ENCODE measurements at places on chromosomes 11 and 22.

- DNase-seq, result no peak
Measured at GRCh38 chr11:83069441-83070043, 2.2 kb downstream of the RAB30 start.

DNA sequence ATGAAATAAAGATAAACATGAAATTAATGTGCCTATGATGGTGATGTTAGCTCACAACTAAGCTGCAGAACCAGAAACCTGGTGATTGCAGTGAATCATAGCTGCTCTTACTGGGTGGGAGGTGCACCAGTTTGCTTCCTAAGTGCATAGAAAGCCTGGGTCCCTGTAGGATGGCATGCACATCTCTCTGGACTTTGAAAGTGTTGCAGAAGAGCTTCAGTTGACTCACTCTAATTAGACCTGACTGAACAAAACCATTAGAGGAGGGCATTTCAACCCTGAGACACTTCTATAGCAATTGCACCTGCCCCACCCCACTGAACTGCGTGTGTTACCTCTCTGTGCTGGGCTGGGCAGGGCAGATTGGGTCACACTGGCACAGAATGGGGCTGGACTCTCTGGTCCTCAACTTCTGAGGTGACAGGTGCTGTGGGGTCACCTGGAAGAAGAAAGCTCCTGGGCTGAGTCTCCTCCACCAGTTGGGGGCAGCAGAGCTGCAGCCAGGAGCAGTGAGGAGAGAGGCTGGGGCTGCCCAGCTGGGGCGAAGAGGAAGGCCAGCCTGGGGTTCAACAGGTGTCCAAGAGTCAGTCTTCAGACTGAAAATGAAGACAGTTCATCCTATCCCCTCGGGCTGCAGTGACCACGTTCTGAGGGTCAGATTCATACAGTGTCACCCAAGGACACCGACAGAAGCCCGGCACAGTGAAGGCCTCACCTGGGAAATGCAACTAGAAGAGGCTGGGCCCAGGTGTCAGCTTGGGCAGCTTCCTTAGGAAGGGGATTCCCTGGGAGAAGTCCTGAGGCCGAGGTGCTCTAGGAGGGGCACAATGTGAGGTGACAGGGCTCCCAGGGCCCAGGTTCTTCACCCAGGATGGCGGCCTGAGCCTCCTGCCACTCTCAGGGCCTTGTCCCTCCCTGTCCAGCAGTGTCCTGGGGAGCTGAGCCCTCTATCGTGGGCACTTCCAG, 58.1 kb downstream of the GGTLC2 start:
- DNase-seq, result no peak

DNA sequence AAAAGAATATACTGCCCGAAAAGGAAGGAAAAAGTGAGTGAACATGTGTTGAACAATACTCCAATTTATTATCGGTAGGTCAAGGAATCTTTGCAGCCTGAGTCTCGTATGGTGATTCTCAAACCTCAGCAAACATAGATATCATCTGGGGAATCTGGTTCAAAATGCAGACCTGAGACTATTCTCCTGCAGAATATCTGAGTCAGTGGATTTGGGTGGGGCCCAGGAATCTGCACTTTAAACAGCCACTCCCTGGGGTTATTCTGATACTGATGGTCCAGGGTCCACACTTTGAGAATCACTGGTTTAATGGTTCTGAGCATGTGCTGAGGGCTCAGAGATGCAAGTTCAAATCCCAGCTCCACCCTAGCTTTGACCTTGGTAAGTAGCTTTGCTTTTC, 53.6 kb upstream of the GRK3 start:
- DNase-seq, result no peak

GRCh38 chr11:44823868-44824267, 97.1 kb downstream of the TSPAN18 start:
- no peak for DNase-seq

GRCh38 chr22:28435140-28435768, 244.4 kb downstream of the TTC28 start:
- no peak for DNase-seq

DNA sequence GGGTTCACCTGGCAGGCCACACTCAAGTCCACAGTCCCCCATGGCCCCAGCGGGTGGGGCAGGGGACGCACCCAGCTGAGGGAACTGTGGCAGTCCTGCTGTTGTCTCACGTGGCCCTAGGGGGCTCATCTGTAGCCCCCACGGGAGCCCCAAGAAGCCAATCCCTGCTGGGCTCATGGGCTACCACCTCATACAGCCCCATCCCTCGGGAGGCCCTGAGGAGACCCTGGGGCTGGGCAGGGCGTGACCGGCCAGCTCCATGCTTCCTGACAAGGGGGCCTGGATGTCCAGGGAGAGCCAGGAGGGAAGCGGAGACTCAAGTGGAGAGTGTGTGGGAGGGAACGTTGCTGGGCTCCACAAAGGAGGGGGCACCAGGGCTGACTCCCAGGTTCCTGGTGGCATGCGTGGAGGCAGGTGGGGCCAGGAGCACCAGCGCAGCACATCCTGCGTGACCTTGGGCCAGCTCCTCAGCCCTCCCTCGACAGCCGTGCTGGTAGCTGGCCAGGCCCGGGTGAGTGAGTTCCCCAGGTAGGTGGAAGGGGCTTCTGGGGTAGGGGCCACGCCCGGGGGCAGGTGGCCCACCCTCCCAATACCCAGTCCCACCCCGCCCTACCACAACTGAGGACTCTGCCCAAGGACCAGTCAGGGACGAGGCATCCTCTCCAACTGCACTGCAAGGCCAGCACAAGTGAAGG, 7.9 kb downstream of the RTN4R start:
- DNase-seq, result no peak

DNA sequence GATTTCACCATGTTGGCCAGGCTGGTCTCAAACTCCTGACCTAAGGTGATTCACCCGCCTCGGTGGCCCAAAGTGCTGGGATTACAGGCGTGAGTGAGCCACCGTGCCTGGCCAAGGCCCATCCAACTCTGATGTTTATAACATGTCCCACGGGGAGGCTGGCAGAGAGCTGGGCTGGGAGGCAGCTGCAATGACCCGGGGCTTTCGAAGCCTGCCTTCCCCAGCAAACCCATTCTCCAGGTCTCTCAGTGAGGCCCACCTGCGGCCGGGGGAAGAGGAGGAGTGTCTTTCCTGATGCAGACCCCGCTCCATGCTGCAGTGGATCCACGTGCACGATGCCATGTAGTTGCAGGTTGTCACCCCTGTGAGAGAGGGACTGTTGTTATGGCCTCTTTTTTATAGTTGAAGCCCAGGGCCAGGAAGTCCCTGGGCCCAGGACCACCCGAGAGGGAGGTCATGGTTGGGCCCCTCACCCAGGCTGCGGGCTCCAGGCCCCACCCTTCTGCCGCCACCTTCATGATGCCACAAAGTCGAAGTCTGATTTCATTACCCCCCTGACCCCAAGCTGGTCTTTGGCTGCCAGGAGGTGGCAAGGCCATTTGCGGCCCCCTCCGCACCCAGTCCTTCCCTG, 38.3 kb downstream of the KCNJ4 start:
- DNase-seq, result no peak

- no peak for DNase-seq
Measured at GRCh38 chr11:75029836-75030631, 41.3 kb downstream of the NEU3 start.

DNA sequence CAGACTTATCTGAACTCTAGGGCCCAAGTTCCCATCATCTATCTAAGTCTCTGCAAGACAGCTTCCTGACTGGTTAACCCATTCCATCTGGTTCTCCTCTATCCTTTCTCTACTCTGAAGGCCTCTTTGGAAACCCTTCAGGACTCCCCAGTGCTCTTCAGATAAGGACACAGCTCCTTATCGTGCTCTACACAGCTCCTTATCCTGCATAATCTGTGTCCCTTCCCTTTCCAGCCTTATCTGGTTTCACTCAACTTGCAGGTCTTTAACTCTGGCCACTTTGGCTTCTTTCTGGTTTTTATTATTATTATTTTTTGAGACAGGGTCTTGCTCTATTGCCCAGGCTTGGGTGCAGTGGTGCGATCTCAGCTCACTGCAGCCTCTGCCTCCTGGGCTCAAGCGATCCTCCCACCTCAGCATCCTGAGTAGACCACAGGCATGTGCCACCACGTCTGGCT, 10.6 kb downstream of the ENDOD1 start:
- DNase-seq, result no peak

- no peak for DNase-seq
Measured at GRCh38 chr11:44805596-44805995, 78.8 kb downstream of the TSPAN18 start.

GRCh38 chr11:103202048-103202651, 92.9 kb downstream of the DYNC2H1 start:
- no peak for DNase-seq

DNA sequence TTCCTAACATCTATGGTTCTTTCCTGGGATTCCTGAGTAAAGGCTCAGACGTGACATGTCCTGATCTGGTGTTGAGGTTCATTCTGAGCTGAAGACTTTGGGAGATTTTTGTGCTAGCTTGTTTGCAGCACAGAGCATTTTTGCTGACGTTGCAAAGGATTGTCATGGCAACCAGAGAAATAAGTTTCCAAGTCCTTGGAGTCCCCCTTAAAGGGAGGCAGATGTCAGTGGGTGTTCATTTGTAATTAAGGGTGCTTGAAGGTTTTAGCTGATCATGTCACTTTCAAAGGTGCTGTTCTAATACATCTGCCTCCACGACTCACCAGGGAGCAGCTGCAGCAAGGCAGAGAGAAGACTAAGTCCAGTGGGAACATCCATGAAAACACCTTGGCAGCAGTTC, 5.4 kb upstream of the SYN3 start:
- DNase-seq, result no peak

- DNase-seq, result peak; percentile 23
Measured at GRCh38 chr22:47337161-47337621, 574.7 kb downstream of the TBC1D22A start.

DNA sequence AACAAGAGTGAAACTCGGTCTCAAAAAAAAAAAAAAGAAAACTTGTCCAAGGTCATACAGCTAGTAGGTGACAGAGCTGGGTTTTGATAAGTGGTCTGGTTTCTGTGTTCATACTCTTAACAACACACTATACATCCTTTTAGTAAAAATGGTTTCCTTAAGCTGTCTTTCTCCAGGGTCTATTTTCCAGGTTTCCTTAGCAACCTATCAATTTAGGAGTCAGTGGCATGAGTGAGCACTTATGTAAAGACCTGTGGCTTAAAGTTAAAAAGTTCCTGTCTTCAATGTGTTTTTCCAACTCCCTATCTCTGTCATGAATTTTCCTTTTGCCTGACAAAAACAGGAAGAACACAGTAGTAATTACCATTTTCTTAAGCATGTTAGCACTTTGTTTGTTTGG, 480.5 kb downstream of the TMEM135 start:
- DNase-seq, result no peak

DNA sequence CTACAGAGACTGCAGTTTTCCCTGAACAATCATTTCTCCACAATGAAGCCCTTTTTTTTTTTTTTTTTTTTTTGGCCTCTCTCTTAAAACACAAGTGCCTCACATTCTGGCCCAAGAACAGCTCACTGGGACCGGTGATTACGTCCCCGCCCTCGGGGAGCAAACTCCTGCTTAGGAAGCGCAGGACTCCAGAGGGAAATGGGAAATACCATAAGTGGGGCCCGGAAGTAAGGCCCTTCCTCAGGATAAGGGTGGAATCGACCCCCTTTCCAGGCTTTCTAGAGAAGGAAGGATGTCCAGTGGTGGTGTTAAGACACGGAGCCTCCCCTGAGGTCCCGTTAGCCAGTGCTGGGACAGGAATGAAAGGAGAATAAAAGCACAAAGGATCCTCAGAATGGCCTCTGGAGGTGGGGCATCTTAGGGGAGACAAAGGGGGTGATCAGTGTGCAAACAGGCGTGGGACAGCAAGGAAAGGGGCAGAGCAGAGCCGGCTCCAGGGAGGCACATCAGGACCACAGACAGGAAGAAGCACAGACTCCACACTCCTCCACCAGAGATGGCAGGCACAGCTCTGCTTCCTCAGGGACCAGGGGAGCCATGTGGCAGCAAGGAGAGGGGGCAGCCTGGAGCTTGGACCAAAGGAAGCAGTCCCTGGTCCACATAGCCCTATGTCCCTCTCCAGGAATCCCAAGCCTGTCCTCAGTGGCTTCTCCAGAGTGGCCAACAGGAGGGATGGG, 61.3 kb downstream of the CHST1 start:
- no peak for DNase-seq

DNA sequence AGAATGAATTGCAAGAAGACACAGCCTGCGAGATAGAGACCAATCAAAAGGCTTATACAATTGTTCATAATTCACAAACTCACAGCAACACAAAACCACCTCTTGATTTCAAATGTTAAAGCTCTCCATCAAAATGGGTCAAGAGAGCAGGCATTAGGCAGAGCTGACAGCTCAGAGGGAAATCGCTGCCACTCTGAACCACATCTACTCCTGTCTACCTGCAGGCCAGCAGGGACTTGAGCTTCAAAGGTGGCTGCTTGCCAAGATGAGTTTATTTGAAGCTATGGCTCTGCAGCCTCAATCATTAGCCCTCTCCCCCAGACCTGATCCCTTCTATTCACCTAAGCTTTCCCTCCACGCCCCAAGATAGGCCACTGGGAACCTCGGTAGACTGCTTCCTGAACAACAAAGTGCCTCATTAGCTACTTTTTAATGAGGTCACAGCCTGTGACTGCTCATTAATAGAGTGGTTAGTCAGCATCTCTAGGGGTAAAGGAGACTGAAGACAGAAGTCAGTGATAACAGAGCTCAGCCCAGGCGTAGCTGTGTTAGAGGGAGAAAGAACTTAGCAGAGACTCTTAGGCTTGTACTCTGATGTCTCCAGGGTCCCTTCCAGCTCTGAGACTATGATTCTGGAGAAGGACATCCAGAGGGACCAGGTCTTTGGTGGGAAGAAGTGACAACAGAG, 21.2 kb upstream of the OR10A5 start:
- DNase-seq, result no peak

- DNase-seq, result no peak
Measured at GRCh38 chr11:83862033-83862432, 575.9 kb upstream of the CCDC90B start.

DNA sequence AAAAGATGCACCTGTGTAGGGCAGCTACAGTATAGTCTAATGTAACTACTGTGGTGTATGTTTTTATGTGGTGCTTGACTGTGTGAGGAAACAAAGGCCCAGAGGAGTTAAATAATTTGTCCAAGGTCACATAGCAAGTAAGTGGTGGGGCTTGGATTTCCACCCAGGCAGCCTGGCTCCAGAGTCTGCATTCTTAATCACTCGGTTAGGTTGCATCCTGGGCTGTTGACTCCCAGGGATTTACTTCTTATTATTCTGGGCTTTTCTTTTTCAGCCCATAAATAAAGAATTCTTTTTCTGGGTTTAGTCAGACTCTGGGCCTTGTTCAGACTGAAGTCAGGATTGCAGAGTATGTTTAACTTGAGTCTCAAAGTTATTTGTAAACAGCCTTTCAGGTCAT, 82.1 kb downstream of the ARHGAP42 start:
- DNase-seq, result no peak

DNA sequence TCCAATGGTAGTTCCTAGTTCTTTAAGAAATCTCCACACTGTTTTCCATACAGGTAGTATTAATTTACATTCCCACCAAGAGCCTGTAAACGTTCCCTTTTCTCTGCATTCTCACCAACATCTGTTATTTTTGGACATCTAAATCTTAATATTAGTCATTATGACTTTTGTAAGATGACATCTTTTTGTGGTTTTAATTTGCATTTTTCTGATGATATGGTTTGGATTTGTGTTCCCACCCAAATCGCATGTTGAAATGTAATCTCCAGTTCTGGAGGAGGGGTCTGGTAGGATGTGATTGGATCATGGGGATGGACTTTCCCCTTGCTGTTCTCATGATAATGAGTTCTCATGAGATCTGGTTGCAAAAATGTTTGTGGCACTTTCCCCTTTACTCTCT, 89.0 kb downstream of the MUC15 start:
- no peak for DNase-seq

All from D721Med (cell line).